Amygdala (tissue), 56 donors: ENCODE measurements at places on chromosomes 5 and 9.

- no peak for DNase-seq
Measured at GRCh38 chr5:157026789-157027424, 32.0 kb downstream of the HAVCR1 start.

DNA sequence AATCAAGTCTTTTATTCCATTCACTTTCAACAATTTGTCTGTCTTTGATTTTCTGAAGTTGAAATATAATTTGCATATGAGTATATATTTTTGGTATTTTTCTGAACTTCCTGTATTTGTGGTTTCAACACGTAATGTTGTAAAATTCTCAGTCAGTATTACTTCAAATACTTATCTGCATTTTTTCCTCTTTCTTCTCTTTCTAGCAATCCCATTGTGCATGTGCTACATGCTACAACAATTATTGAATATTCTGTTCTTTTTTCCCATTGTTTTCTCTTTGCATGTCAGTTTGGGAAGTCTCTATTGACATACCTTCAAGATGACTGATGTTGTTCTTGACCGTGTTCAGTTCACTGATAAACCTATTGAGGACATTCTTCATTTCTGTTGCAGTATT lies 5.6 kb upstream of the ANKRD18A start:
- DNase-seq = no peak

GRCh38 chr5:115179394-115180164 lies 9.9 kb upstream of the TRIM36 start:
- DNase-seq = peak; percentile 33

- no peak for DNase-seq
Measured at GRCh38 chr9:104784098-104784497, 20.2 kb downstream of the NIPSNAP3B start.

DNA sequence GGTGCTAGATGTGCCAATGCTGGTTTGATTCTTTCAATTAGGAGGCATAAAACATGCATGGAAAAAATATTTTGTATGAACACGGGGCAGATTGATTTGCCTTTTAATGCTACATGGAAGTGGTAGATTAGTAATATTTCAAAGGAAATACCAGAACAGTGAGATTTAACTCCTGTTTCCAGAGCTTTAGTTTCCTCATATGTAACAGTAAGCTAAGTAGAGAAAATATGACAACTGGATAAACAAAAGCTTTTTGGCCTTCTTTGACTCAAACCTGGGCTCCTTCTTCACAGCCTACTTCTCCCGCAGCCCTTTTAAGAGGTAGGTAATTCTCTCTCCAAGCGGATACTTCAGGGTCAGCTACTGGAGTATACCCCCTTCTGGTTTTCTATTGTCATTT lies 254.2 kb upstream of the TRPC7 start:
- no peak for DNase-seq

DNA sequence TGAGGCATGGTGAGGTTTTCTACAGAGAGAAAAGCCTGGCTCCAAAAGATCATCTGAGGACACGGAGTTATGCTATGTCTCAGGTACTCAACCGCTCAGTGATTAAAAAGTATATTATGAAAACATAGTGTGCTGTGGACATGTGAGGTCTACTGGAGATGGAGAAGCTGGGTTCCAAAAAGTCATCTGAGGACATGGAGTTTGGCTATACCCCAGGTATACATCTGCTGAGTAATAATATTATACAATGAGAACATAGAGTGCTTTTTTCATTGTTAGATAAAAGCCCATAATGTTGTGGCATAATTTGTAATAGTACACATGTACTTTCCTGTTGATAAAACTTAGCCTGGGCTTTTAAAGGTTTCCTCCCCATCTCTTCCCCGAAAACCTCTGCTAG lies 70.7 kb upstream of the SHISAL2B start:
- DNase-seq = no peak

DNA sequence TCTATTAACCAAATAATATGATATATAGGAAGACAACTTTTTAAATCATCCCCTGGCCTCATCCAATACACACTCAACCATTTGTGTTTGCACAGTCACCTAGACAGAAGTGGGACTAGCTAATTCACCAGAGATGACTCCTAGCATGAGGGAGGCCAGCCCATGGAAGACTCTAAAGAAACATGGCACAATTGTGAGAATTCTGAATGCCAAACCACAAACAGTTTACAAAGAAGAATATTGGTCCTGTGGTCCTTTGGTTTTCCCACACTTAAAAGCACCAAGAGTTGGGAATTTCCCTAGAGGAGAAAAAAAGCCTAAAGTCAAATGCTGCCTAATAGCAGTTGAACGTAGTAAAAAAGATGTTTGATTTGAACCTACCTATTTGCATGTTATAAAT lies 609.9 kb downstream of the ACTL7B start:
- no peak for DNase-seq

DNA sequence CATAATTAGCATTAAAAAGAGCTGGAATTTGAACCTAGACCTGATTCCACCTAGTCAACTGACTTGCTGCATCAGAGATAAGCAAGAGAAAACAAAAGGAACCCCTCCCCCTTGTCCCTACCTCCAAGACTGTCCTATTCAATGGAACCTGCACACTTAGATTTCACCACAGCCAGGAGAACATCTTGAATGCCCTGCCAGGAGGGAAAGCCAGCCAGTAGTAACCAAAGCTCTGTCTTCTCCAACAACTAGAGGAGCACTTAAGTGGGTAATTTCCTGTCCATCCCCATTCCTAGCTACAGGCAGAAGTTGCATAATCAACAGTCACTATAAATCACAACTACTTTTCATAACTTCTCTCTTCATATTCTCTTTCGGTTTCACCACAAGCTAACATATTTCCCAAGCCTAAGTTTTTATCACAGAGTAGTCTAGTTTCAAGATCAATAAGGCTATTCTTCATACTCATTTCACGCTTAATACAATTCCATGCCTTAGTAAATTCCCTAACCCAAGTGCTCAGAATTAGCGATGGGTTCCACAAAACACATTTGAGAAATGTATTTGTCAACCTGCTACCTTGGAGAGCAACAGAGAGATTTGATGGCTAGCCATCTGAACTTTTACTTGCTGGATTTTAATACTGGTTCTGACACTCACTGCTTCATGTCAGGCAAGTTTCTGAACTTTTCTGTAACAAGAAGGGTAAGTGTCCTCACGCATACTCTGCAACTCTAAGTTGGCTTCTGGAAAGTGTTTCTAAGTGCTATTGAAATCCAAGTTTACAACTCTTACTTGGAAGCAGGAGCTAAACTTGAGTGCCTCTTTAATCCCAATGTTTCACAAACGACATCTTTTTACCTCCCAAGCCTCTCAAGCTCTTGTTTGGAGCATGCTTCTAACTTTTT lies 2.0 kb downstream of the DENND1A start:
- no peak for DNase-seq

GRCh38 chr5:114477816-114478334 lies 116.0 kb downstream of the KCNN2 start:
- DNase-seq = no peak

DNA sequence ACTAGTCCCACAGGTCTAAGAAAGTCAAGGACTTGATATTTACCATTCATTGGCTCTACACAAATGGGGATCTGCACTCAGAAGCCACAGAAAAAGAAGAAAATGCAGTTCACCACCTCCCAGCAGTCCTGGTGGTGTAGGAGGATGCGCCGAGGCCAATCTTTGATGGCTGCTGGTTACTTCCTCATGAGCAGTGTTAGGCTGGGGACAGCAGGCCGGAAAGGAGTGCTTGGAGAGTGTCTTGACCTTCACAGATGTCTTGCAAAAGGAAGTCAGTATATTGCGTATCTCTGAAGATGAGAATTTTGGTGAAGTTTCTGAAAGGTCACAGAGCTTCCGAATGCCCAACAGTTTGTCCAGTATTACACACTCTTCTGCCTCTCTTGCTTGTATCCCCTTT lies 597.0 kb downstream of the EBF1 start:
- DNase-seq = no peak

- DNase-seq = no peak
Measured at GRCh38 chr5:135482381-135482933, 30.3 kb upstream of the TIFAB start.

DNA sequence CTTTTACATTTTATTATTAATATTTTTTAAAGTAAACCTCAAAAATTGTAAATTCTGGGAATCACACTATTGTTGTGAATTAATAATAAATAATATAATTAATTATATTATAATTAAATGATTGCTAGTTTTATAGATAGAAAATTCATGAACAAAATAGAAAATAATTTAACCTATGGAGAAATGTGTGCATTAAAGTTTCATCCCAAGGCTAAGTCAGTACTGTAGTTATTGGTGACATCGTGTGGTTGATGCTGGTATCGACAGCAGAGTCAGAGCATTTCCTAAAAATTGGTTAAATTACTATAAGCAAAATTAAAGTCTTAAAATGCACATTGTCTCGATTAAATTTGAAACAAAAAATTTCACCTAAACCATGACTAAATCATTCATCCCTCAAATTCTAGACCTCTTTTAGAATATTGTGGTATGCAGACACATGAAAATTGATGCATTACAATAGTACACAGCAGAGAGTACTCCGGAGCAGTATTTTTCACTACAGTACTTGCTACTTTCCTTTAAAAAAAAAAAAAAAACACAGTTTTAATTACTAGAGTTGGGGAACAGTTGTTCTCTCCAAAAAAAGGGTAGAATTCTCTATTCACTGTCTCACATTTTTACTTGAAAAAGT lies 73.9 kb downstream of the RORB start:
- no peak for DNase-seq

DNA sequence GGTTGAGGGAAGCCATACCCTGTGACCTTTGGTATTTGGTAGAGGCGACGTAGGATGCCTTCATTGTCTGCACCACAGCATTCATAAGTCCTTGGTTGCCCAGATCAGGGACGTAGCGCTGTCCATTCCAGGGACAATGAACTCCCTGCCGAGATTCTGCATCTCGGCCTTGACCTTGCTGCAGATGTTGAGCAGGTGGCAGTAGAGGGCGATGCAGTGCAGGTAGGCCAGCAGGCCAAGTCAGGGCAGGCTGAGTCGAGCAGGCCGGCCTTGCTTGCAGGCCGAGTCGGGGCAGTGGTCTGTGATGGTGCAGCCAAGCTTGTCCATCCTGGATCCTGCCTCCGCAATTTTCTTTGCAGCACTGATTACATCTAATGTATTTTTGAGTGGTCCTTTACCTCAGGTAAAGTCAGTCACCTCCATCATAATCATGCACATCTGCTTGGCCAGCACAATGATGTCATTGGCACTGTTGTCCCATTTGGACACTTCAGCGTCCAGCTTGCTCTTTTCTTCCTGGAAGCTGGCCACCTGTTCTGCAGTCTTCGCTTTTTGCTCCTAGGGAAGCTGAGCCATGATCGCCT lies 93.4 kb upstream of the CCDC112 start:
- DNase-seq = no peak

- DNase-seq = no peak
Measured at GRCh38 chr9:135095470-135096407, 8.3 kb downstream of the OLFM1 start.

GRCh38 chr9:95110921-95111525 lies 206.5 kb downstream of the FANCC start:
- no peak for DNase-seq

GRCh38 chr9:106449336-106449927 lies 413.5 kb upstream of the ZNF462 start:
- DNase-seq = no peak

DNA sequence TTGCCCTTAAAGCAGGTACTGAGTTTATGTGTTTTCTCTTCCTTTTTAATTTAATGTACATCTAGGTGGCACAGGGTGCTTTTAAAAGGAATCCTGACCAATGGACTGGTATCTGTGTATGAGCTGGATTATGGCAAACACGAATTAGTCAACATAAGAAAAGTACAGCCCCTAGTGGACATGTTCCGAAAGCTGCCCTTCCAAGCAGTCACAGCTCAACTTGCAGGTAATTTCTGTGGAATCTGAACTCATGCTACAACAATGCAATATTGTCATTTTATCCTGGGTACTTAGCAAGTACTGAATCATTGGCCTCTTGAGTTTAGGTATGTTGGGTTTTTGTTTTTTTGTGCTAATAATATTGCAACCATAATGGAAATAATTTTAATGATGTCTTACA lies 14.4 kb upstream of the TMOD1 start:
- DNase-seq = no peak

DNA sequence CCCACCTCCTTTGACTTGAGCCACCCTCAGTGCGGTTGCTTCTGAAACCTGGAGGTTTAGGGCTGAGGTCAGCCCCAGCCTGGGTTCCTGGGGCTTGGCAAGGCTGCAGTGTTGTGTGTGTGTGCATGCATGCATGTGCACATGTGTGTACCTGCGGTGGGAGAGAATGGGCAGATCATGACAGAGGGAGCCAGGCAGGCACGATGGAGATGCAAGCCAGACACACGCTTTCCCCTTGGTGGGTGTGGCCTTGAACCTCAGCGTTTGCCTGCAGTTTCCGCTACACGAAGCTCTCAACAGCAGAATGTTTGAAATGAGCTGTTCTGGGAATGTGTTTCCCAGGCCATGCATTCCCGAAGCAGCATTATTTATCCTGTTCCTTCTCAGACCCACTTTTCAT lies 65.9 kb upstream of the RAPGEF1 start:
- DNase-seq = no peak

- DNase-seq = no peak
Measured at GRCh38 chr9:130589754-130590153, 10.4 kb downstream of the FUBP3 start.

DNA sequence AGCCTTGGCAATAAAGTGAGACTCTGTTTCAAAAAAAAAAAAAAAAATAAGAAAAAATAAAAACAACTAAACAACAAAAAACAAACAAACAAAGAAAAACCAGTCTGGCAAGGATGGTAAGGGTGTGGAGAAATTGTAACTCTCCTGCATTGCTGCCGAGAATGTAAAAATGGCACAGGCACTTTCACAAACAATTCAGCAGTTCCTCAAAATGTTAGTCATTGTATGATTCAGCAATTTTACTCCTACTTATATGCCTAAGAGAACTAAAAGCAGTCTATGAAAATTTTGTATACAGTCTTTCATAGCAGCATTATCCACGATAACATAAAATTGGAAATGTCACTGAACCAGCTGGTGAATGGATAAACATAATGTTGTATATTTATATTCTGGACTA lies 280.4 kb downstream of the CDH9 start:
- DNase-seq = no peak

DNA sequence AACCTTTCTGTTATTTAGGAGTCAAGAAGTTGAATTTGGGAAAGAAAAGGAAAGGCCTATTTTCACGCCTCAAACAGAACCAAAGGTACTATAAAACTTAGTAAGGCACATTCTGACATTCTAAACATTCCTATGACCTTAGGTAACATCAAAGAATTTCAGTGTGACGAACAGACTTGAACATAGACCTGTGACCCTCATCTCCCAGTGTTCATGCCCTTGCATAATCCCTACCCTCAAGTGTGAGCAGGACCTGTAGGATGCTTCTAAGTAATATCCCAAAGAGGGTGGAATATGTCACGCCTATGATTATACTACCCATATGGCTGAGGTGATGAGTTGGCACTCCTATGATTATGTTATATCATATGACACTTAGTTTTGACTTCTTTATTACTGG lies 540.9 kb downstream of the KIF4B start:
- DNase-seq = no peak
